Activated CD4-positive, alpha-beta T cell treated with anti-CD3 and anti-CD28 coated beads for 24 hours (primary cell): ENCODE measurements at places on chromosomes 12 and 14.
A peak's percentile ranks its signal among the peaks of the same experiment; 100 is the strongest.

DNA sequence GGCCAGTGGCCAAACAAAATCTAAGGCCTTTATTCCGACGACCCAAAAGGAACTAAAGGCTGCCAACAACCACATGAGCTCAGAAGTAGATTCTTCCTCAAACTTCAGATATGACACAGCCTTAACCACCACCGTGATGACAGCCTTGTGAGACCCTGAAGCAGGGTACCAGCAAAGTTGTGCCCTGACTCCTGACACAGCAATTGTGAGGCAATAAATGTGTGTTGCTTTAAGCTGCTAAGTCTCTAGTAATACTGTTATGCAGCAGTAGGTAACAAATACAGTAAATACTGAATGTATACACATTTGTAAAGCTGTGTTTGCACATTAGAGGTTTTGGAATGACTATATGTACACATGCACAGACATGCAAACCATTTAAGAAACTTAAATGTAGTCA, 10.7 kb upstream of the SLC6A13 start:
- DNase-seq, result no peak

DNA sequence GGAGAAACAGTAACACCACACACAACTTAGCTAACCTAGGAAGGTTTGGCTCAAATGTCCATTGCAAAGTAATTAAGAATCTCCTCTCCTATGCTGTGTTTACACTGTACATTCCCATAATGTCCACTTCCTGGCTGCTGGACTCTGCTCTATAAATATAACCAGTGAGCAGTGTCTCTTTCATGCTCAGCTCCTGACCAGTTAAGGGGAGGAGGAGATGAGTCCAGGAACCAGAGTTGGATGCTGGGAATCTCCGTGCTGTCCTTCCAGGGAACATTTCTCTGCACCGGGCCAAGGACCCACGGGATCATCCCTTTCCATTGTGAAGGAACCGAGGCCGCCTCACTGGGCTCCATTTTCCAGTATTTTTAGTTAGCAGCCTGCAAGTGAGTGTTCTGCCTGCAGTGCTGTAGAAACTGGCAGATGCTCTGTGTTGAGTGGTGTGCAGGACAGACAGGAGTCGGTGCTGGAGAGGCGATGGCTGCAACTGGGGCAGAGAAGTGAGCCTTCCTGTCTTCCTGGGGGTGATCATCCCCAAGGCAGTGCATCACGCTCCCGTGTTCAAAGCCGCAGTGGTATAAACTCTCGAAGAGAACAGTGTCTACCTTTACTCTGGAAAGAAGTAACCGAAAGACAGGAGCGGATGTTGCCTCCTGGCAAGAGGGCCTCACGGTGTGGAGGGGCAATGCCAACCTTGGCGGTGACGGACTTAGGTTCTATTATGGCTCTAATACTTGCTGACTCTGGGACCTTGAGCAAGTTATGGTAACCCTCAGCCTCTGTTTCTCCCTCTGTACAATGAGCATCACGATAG, 195.5 kb downstream of the CACNA1C start:
- DNase-seq, result no peak

DNA sequence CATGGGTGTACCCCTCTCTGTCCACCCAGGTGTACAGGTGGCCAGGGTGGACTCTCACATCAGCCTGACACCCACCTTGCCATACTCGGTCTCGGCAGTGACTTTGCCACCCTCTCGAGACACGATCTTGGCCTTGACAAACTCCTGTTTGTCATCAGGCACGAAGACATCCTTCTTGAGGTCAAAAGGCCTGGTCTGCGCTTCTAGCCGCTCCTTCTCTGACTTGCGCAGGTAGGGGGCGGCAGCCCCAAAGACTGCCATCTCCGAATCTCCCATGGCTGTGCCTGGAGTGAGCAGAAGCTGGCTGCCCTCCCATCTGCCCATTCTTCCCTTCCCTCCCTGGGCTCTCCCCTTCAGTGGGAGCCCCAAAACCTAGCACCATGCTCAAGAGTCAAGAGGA, 2.0 kb downstream of the MYH7 start:
- DNase-seq, result no peak

DNA sequence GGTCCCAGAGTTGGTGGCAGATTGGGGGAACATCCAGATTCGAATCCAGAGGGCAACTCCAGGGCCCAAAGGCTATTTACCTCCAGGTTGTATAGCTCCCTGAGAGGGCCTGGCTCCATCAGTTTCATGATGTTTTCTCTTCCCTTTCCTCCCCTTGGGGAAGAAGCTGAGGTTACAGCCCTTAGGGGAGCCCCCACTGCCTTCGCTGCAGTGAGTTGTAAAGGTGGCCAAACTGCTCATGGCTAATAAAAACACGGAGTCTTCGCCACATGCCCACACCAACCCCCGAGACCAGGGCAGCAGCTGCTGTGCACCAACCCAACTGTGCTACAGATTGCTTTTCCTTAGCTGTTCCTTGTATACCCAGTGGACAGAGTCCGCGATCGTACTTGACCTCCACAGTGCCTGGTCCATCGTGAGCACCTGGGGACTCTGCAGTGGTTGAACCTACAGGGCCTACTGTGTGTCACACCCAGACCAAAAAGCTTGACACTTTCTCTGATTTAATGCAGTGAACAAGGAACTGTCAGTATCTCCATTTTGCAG, 20.9 kb downstream of the GALNT16 start:
- DNase-seq, result no peak

GRCh38 chr14:86217523-86217922, 687.6 kb downstream of the FLRT2 start:
- DNase-seq, result no peak

GRCh38 chr14:93059260-93059659, 56.5 kb downstream of the ITPK1 start:
- no peak for DNase-seq

DNA sequence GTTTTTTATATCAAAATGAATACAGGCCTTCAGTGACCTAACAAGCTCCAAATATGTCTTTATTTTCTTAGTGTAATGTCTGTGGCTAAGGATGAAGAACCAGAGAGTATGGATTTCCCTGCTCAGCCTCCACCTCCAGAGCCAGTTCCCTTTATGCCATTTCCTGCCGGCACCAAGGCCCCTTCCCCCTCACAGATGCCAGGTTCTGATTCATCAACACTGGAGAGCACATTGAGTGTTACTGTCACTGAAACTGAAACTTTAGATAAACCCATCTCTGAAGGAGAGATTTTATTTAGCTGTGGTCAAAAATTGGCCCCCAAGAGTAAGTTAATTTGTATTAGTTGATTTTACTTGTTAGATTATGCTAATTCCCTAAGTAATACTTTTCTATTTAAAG, 61.0 kb downstream of the KIAA0586 start:
- no peak for DNase-seq

- no peak for DNase-seq
Observed at GRCh38 chr14:35829449-35829848, 3.3 kb downstream of the BRMS1L start.

GRCh38 chr14:67263499-67264149, 22.4 kb downstream of the PALS1 start:
- no peak for DNase-seq

DNA sequence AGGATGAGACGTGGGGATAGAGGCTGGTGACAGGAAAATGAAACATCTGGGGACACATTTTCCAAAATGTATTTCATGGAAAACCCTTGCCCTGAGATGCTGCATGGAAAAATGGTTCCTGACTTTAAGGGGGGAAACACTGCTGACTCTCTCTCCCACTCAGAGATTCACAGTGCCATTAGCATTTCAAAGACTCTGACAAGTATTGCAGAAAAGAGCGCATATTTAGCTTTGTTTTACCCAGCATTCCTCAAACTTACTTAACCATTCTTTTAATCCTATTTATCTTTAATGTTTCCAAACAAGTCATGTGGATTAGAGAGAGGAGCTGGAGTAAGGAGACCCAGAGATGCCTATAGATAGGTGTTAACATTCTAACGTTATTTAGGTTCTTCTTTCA, 141.8 kb upstream of the DYRK2 start:
- DNase-seq, result no peak

GRCh38 chr14:88247228-88247627, 75.8 kb downstream of the KCNK10 start:
- no peak for DNase-seq

DNA sequence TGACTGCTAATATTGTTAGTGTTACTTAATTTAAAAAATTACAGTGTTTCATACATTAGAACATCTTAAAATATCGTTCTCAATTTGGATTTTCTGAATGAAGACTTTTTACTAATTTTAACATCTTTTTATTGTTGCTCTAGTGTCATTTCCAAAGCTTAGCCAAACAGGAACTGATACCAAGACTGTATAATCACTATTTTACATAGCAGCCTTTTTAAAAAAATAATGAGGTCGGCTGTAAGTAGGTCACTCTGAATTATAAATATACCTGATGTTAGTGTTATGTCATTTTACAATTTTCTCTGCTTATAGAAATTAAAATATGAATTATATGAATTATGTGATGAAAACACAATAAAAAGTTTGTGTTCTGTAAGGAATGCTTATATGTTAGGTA, 321.5 kb downstream of the TMEM117 start:
- DNase-seq, result no peak

DNA sequence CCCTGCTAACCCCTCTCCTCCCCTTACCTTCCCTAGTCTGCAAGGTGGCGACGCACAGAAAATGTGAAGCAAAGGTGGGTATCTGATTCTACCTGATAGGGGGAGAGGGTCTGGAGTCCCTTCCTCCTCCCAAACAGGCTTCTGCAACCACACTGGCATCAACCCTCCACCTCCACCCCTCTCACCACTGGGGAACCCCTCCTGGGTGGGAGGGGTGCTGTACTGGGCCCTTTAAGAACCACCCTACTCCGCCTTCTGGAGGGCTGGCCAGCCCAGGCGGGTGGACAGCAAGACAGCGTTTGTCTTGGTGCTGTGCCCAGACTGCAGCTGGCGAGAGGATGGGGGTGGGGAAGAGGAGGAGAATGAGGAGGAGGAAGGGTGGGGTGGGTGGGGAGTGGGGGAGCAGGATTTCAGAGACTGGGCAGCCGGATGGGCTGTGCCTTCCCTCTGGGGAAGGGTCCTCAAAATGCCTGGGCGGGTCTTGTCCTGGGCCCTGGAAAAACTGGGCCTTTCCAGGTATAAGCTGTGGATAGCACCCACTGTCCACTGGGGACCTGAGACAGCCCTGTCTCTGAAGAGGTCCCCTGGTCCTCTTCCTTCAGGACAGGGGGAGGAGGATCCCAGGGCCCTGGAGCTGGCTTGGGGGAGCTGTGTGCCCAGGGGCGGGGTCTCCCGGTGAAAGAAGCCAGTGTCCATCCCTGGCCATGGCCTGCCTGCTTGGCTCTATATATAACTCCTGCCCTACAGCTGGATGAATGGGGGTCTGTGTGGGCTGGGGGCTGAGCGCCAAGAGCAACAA, 2.8 kb downstream of the TNS2 start:
- DNase-seq, result no peak

DNA sequence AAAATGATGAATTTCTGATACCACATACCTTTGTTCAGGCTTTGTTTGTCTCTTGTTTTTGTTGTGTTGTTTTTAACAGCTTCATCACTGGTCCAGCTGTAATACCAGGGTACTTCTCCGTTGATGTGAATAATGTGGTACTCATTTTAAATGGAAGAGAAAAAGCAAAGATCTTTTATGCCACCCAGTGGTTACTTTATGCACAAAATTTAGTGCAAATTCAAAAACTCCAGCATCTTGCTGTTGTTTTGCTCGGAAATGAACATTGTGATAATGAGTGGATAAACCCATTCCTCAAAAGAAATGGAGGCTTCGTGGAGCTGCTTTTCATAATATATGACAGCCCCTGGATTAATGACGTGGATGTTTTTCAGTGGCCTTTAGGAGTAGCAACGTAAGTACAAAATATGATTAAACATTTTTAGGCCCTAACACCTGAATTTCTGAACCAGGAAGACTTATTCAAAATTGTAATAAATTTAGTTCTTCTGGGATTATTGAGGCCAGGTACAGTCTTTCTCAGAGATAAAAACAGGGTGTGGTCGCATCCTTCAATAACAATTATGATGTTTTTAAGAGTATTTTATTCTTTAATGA, 22.4 kb downstream of the RXYLT1 start:
- DNase-seq, result no peak

DNA sequence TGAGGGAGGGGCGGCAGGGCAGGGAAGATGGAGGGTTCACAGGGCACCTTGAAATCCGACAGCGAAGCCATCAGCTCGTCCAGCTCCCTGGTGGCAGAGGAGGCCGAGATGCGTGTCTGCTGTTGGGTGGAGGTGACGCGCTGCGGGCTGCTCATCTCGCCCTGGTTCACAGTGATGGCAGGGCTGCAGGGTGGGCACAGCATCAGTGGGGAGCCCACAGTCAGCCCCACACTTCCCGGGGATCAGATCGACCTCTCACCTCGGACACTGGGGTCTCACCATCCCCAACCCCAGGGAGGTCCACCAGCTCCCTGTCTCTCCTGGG, 20.6 kb upstream of the RPLP0 start:
- DNase-seq, result no peak

- DNase-seq, result peak; percentile 6
Observed at GRCh38 chr14:30283822-30284446, 275.0 kb upstream of the G2E3 start.

DNA sequence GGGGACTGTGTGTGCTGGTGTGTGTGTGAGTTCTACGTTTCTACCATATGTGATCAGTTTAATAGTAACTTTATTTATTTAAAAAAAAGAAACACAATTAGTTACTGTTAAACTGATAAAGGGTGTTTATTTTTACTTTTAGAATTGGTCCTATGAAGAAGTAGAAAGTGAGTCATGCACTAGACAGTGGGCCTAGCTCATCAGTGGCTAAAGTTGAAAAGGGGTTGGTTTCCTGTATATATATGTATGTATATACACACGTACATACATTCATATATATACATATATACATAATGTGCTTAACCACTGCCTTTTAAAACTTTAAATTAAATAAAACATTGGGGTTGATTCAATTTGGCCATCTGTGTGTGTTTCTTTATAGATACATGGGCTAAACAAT, 68.8 kb upstream of the TMEM263 start:
- no peak for DNase-seq

GRCh38 chr14:68926236-68926635, 52.9 kb downstream of the ACTN1 start:
- DNase-seq, result no peak

DNA sequence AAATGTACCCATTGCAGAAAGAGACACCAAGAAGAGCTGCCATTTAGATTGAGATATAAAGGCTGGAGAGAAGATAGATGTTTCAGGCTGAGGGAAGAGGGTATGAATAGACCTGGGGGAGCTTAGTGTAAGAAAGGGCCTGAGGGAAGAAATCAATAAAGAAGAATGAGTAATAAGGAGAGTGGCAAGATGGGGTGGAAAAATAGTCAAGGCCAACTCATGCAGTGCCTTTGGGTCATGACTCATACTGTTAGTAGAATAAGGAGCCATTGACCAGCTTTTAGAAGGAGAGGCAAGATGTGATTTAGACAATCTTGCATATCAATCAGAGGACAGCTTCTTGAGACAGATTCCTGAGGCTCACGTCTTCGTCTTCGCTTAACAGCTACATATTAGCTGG, 287.5 kb downstream of the DUSP6 start:
- no peak for DNase-seq

DNA sequence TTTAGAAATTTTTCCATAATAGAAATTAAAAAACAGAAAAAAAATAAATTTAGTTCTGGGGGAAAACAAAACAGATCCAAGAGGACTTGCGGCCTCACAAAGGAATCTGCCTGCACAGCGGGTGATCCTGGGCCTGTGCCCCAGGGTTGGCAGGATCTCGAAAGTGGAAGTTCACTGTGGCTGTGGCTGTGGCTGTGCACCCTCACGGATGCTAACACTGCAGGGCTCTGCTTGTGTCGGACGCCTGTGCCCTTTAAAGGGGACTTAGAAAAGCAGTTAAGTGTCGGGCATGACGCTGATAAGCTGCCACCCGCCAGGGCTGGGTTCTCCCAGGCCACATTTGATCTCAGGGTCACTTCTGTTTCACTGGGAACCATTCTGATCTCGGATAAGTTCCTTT, 209.1 kb downstream of the TTC7B start:
- no peak for DNase-seq

GRCh38 chr12:100391856-100392255, 35.0 kb downstream of the SLC17A8 start:
- DNase-seq, result no peak
